Fibroblast of skin of back (primary cell): ENCODE measurements at places on chromosomes 4 and X.

- no peak for DNase-seq
These were observed 37.8 kb upstream of the TACR3 start for GRCh38 chr4:103757631-103758030.

DNA sequence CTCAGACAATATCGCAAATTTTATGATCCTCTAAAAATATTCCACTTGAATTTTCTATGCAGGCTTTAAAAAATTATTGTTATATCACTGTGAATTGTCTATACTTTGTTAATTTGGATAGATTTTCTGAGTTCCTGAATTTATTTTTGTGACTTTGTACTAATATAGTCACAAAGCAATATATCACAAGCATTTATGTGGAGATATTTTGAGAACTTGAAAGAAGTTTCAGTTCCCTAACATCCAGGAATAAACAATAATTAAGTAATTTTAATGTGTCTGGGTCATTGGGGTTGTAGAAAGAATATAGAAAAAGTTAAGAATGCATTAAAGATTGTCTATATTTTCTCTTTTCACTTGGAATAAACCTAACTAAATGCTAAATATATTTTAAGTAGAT, 32.0 kb downstream of the CXCL8 start:
- DNase-seq: no peak

DNA sequence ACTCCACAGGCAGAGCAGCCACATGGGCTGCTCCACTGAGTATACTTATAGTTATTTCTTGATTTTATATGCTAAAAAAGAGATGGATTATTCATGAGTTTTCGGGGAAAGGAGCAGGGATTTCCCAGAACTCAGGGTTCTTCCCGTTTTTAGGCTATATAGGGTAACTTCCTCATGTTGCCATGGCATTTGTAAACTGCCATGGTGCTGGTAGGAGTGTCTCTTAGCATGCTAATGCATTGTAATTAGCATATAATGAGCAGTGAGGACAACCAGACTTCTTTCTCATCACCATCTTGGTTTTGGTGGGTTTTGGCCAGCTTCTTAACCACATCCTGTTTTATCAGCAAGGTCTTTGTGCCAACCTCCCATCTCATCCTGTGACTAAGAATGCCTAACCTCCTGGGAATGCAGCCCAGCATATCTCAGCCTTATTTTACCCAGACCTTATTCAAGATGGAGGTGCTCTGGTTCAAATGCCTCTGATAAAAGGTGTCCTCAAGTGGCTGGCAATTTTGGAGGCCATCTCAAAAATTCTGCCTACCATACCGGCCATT, 213.0 kb upstream of the VEGFC start:
- DNase-seq: peak; percentile 87

DNA sequence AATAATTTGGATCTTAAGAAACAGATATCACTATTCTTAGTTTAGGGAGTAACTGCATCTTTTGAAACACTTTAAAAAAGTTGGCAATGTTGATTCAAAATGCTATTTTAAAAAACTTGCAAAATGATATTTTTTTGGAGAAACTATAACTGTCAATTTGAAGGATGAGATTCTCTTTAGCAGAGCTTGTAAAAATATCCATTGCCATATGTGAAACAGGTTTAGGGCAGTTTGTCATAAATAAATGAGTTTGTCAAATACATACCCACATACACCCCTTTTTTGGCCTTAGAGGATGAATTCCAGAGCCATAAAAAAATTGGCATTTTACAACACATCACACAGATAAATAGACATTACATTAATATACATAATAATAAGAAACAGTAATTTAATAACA, 174.6 kb downstream of the BMPR1B start:
- DNase-seq: no peak

DNA sequence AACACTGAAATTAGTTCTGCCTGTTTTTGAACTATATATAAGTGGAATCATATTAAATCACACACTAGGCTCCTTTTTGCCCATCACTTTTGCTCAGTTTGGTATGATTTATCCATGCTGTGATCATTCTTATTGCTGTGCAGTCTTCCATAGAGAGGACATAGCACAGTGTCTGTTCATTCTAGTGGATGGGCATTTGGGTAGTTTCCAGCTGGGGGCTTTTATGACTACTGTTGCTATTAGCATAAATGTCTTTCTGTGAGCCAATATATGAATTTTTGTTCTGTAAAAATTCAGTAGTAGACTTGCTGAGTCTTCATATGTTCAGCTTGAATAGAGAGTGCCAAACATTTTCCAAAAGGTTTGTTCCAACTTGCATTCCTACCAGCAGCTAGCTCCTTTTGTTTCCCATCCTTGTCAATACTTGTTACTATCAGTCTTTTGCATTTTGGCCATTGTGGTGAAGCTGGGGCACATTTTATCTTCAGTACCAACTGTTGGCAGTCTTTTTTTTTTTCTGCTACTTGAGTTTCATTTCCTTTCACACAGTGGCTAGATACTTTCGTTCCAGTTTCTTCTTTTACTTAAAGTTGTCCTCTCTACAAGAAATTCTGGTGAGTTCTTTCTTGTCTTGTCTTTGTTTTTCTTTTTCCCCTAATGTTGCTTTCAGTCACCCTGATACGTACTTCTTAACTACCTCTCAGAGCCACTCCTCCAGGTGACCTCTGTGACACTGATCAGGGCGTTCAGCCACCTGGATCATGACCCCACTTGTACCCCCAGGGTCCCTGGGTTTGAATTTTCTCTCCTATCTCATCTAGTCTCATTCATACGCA, 87.0 kb downstream of the ANXA3 start:
- no peak for DNase-seq

DNA sequence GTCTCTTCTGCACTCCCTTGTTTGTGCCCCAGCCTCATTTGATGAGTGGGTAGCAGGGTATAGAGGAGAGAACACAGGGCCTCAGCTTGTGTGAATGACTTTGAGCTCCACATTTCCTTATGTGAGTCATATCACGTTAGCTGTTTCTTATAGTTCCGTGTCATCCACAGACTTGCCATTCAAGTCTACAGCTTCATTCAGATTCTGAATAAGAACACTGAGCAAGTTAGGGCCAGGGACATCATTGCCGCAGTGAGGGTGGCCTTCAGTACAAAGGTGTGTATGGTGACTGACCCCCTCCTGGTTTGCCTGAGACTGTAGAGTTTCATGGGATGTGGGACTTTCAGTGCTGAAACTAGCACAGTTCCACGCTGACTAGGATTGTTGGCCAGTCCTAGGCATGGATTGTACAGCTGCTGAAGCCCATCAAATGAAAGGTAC, 23.6 kb downstream of the KLF3 start:
- DNase-seq: peak; percentile 22

- DNase-seq: no peak
These were observed 30.8 kb downstream of the NR0B1 start for GRCh38 chrX:30278365-30278764.

DNA sequence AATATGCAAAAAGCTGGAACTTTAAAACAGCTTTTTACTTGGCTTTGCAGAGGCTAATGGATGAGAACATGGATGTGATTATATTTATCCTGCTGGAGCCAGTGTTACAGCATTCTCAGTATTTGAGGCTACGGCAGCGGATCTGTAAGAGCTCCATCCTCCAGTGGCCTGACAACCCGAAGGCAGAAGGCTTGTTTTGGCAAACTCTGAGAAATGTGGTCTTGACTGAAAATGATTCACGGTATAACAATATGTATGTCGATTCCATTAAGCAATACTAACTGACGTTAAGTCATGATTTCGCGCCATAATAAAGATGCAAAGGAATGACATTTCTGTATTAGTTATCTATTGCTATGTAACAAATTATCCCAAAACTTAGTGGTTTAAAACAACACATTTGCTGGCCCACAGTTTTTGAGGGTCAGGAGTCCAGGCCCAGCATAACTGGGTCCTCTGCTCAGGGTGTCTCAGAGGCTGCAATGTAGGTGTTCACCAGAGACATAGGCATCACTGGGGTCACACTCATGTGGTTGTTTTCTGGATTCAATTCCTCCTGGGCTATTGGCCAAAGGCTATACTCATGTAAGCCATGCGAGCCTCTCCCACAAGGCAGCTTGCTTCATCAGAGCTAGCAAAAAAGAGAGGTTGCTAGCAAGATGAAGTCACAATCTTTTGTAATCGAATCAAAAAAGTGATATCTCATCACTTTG, 15.6 kb downstream of the TLR8 start:
- DNase-seq: no peak

DNA sequence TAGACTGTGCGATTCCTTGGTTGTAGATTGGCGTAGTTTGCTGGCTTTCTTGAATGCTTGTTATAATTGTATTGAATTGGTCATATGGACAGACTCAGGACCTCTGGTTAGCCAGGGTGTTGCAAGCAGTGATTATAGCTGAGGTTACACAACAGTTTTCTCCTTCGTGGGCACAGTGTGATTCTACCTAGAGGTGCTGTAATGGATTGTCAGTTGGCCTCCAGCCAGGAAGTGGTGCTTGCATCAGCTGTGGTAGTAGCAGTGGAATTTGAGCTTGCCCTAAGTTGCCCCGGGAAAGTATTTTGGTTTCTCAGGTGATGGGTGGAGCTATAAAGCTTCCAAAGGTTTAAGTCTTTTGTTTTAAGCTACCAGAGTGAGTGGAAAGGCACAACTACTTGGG, 23.1 kb upstream of the GABRG1 start:
- no peak for DNase-seq

DNA sequence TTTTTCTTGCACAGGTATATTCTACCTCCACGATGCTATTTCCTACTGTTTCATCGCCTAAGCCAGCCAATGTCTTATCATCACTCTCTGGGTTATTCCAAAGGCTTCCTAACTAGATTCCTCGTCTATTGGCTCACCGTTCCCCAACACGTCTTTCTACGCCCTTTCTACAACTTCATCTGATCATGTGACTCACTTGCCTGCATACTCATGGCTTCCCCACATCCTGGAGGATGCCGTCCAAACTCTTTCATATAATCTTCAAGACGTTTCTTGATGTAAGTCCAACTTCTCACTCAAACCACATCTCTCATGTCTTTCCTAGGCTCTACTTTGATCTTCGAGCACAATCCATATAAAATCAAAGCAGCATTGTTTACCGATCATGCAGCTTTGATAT, 322.0 kb upstream of the PPARGC1A start:
- peak; percentile 30 for DNase-seq

GRCh38 chr4:152786627-152787026, 6.9 kb downstream of the ARFIP1 start:
- DNase-seq: no peak

DNA sequence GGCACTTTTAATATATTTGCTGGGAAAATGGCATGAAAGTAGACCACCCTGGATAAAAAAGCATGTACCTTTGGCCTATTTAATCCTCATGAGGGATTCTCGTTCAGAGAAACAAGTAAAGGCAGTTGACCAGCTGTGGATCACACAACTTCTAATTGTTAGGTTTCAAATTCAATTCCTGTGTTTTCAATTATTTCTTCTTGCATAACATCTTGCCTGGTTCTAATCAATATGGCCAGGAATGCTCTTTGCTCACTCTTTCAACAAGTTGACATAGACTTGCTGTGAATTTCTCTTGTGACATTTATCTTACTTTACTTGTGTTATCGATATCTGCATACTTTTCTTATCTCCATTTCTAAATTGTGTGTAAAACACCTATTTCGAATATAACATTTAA, 211.8 kb downstream of the SLC7A11 start:
- no peak for DNase-seq

GRCh38 chr4:21469438-21470300, 478.9 kb downstream of the KCNIP4 start:
- peak; percentile 6 for DNase-seq

- DNase-seq: no peak
These were observed 49.5 kb downstream of the ACOX3 start for GRCh38 chr4:8391071-8391470.
